ENCODE measurements at places on chromosomes 16 and 17.

DNA sequence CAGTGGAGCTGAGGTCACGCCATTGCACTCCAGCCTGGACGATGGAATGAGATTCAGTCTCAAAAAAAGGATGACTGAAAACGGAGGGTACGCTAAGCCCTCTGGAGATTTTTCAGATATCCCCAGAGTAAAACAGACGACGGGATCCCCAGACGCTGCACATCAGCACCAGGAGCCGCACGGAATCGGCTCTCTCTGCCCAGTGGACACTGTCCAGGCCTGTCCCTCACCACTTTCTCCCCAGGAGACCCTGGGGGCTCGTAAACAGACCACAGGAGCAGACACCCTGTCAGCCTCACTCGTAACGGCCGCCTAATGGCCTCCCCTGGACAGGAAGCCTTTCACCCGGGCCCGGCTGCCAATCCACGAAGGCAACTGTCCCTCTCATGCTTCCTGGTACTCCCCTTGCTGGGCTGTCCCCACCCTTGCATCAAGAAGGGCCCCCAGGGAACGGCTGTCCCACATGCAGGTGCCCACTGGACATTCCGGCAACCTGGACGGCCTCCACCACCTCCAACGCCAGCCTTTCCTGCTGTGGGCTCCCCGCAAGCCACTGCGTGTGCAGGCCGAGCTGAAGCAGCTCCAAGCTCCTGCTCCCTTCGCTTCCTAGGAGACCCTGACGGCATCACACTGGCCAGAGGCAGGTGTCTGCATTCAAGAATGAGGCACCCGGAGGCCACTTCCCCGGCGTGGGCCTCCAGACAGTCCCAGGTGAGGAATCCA is 74.3 kb downstream of the TIMM22 start:
- DNase-seq = no peak

- no peak for DNase-seq
Observed at GRCh38 chr17:54985476-54985875, 16.9 kb downstream of the STXBP4 start.

DNA sequence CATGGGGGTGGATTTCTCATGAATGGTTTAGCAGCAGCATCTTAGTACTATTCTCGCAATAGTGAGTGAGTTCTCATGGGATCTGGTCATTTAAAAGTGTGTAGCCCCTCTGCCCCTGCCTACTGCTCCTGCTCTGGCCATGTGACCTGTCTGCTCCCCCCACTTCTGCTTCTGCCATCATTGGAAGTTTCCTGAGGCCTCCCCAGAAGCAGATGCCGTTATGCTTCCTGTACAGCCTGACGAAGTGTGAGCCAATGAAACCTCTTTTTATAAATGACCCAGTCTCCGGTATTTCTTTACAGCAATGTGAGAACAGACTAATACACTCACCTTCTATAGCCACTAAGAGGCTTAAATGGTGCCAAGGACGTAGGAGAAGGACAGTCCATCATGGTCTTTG is 51.5 kb downstream of the NOL11 start:
- no peak for DNase-seq

GRCh38 chr16:48538746-48539484 is 71.1 kb downstream of the N4BP1 start:
- DNase-seq = no peak

All from activated CD8-positive, alpha-beta memory T cell treated with anti-CD3 and anti-CD28 coated beads for 48 hours (primary cell).